ENCODE measurements at places on chromosomes 2 and 18.

DNA sequence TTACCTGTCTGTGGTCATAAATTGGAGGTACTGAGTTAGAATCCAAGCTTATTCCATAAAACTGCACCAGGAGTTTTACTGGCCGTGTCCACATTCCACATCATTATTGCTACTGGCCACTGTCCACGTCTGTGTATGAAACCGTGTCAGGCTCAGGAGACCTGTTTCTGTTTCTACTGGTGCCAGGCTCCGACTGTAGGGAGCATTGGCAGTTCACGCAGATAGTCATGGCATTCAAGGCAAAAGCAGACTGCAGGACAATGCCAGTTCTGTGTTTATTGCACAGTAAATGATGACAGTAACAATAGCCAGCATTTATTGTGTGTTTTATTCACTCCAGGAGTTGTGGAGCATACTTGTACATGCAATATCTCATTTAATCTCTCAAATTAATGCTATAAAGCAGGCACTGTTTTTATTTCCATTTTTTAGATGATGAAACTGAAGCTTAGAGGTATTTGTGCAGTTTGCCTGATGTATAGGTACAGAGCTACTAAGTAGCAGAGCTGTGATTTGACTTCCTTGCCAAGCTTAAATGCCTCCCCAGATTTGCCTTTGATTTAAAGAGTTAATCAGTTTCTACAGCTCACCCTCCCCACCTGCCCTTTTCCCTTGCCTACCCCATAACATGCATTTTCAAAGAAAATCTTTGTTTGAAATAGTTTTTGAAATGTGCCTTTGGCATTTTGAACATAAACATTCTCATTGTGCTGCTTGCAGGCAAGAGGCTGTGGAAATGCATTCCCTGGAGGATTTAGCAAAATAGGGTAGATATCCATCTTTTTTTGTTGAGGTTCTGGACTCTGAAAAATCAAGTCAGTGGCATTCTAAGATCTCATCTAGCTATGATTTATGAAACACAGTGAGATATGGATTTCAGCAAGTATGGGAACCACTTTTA, 55.5 kb downstream of the MAP4K4 start:
- no peak for DNase-seq

DNA sequence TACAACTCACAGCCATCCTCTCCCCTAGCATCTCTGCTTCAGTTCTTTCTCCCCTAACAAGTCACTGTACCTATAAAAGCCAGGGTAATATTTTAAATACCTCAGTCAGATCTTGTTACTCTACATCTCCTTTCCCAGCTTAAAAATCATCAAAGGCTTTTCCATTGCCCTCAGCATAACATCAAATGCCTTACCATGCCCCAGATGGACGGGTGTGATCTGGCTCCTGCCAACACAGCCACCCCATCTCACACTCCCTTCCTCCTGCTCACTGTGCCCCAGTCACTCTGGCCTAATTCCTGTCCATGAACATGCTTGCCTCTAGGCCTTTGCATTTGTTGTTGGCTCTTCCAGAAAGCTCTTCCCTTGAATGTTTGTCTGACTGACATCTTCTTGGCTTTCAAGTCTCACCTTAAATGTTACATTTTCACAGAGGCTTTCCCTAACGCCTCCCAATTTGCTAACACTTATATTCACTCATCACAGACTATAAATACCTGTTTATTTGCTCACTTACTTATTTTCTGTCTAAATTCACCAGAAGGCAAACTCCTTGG, 640.9 kb downstream of the NYAP2 start:
- DNase-seq = no peak

DNA sequence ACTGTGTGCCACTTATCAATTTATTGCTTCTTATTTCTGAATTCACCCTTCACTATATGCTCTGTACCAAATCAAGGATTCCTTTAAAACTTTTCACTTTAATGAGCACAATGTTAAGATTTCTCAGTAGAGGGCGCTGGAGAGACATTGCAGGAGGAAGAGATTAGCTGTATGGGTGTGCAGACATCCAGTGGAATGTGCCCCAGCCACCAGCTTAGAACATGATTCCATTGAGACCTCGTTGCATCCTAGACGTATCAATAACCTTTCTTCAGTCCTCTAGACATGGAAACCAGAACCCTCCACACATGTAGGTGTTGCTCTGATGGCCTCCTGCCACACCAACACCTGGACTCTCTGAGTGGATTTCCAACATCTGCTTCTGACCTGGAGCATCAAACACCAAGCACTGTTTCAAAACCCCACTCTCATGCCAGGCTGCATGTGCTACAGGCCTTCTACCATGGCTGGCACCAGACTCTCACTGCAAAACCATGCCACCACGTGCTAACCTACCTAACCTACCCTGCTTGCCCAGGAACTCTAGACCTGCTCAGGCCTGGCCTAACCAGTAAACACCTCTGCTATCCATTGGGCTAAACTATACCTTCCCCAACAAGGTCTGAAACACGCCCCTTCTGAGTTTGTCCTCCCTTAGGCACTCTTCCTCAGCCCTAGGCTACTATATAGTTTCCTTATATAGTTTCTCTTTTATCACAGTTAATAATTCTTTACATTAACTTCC, 633.2 kb upstream of the PKDCC start:
- no peak for DNase-seq

GRCh38 chr2:112168422-112169124, 30.4 kb downstream of the FBLN7 start:
- DNase-seq = no peak

GRCh38 chr2:37721201-37721560, 49.7 kb upstream of the CDC42EP3 start:
- no peak for DNase-seq

GRCh38 chr18:10090668-10091067, 176.9 kb downstream of the VAPA start:
- no peak for DNase-seq

- no peak for DNase-seq
Measured at GRCh38 chr2:208251098-208251497, 3.8 kb downstream of the IDH1 start.

GRCh38 chr18:71327441-71327840, 1038.6 kb downstream of the SOCS6 start:
- no peak for DNase-seq

DNA sequence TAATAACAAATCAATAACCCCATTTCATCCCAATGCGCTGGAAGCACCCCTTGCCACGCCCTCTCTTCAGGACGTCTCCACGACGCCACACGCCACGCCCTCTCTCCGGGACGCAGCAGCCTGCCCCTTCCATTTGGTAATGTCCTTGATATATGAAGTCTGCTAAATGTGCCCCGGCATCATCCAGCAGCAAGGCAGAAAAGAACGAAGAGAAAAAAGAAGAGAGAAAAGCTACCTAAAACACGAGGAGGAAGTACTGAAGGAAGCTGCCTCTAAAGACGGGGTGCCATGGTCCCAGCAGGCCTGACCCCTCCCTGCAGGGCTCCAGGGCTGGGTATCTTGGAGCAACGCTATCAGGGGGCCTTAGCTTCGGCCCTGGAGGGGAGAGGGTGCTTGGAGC, 41.8 kb downstream of the CNGA3 start:
- no peak for DNase-seq

Measured in HL-60 (cell line).